Effector memory CD4-positive, alpha-beta T cell (primary cell): ENCODE measurements at places on chromosomes 2 and 18.

DNA sequence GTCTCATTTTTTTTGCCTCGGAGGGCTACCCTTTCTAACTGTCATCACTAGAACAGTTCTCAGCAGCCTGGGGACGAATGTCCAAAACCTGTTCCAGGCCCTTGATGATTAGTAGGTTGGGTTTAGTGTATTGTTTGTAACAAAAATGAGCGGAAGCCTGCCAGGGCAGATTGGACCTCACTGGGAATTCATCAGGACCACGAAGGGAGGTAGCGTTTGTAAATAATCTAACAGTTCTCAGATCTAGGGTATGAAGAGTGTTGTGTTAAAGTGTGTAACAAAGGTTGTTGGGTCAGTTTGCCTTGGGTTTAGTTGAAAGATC, 799 bp downstream of the CEP68 start:
- no peak for DNase-seq

DNA sequence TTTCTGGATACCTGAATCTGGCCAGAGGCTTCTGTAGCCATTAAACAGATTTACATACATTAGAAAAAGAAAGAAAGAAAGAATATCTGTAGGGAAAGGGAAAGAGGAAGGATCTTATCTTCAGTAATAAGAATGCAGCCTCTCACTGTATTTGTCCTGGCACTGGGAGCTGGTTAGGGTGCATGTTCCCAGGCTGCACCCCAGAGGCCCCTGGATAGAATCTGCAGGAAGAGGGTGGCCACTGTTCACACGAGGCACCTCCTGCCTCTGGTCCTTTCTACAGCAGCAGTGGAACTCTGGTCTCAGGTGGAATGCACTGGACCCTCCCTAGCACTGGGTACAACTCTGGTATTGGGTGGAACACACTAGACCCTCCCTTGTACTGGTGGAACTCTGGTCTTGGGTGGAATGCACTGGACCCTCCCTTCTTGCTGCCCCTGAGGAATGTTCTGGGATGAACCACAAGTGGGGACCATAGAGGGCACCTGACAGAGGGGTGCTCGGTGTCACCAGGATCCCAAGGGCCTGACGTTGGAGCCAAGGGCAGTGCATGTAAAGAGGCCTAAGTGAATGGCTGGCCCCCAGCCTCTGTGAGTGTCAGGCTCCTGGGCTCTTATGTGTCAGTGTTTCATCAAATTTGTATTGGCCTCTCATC, 27.4 kb upstream of the PXDN start:
- no peak for DNase-seq

DNA sequence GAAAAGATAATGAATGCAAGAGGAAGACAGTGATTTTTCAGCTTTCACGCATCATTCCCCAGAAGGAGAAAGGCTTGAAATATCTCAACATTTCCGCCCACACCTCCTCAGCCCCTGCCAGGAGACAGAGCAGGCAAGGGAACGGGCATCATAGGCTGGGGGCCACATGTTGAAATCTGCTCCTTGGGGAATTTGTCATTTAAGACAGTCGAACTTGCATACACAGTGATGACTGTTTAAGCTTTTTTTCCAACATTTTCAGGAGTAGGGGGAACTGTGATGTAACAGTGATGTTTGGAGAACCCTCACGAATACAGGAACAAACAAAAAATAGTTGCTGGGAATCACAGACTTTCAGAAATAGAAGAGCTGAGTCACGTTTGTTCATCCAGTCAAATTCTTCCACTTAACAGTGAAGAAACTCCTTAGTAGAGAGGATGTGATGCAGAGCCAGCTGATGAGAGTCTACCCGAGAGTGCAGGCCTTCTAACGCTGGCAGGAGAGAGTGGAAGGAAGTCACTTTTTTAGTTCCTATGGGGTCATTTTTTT, 266.8 kb downstream of the ALPK2 start:
- no peak for DNase-seq

GRCh38 chr2:120747706-120748105, 12.0 kb downstream of the GLI2 start:
- DNase-seq: no peak

- DNase-seq: no peak
These were observed 111.0 kb downstream of the RBM43 start for GRCh38 chr2:151150331-151151320.

DNA sequence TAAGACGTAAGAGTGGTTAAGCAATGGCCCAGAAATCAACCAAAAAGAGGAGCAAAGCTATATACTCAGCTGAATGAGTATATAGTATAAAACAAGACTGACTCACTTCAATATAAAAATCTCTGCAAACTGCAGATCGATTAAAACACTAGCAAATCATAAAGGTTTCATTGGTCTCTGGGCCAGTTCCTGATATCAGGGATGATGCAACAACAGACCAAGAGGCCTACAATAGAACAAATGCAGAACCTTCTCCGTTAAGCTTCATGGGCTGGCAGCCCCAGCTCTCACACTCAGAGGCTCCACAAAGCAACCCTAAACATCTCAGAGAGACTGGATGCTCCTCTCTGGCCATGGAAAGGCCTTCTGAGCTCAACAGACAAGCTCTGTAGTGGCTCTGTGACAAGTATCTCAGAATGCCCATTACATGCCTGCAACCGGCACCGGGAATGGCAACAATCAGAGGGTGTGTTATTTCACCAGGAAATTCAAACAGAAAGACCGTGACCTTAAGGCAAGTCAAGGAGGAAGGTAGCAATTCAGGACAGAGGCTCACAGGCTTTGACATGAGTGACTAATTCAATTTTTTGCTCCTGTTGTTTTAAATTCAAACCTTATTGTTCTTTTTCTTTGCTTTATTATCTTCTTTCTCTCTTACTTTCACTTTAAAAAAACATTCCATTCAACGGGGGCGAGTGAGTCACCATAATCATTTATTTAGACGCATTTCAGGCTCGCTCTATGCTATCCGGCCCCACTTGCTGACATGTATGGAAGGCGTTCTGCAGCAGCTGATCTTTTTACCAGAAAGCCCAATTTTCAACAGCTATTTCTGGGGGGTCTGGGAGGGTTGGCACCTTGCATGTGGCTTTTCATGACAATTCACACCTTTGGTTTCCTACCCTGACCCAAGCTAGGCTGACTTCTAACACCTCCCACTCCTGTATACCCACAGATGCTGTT, 15.1 kb downstream of the CYRIA start:
- no peak for DNase-seq

DNA sequence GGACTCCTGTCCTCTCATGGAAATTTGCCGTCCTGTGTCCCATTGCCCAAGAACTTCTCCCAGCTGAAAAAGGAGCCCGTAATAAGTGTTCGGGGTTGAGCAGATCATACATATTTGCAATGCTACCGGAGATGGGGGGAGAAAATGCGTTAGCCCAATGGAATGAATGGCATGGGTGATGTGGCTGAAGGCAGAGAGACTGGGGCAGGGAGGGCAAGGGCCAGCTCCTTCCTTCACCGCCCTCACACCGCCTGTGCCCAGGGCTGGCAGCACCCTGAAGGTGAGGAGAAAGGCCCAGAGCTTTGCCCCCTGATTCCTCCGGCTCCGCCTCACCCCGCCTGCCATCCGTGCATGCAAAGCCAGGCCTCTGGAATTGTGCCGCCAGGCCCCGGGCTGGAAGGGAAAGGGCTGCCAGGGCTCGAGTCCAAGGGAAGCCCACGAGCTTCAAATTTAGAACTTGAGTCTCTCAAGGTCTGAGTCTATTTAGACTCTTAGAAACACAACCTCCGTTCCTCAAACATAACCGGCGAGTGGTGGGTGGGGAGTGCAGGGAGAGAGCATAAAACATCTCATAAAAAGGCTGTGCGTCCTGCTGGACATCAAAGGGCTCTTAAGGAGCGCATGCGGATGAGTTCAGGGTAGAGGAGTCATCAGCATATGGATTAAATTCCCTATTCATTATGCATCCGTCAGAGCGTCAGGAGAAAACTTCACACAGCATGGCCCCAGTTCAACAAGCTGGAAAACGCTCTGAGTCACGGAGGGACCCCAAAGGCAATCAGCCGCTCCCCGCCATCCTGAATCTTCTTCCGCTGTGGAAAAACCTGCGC, 121.7 kb upstream of the GLI2 start:
- DNase-seq: no peak

- no peak for DNase-seq
These were observed 162.4 kb downstream of the SMAD7 start for GRCh38 chr18:48788373-48788772.

DNA sequence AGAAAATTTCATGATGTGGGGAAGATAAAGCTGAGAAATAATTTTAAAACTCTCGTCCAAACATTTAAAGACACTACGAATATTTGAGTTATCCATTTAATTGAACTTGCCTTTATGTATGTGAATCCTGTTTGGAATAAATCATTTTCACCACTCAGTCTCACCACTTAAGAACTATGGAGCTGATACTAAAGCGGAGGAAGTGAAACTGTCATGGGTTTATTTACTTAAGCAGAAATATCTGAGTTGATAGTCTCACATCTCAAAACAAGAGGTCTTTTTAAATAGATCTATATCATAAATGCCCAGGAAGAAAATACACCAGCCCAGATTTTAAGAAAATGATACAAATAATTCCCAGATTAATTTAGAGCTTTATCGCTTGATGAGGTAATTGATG, 532.4 kb downstream of the ZNF804A start:
- DNase-seq: no peak

DNA sequence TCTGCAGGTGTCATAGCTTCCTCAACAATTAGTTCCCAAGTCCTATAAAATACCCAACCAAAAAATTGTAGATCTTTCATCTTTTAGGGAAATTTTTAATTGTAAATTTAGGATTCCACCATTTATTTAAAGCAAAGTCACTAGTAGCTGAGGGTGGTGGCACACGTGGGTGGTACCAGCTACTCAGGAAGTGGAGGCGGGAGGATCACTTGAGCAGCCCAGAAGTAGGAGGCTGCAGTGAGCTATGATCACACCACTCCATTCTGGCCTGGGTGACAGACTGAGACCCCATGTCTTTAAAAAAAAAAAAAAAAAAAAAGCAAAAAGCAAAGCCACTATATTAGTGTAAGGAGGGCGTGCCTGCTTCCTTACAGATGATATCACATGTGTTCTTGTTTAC, 60.3 kb upstream of the GREB1L start:
- no peak for DNase-seq

GRCh38 chr18:11651899-11652298, 37.2 kb upstream of the GNAL start:
- no peak for DNase-seq

GRCh38 chr2:241865957-241866789, 3.4 kb upstream of the RTP5 start:
- DNase-seq: no peak

GRCh38 chr18:6370410-6370809, 44.3 kb downstream of the L3MBTL4 start:
- no peak for DNase-seq

DNA sequence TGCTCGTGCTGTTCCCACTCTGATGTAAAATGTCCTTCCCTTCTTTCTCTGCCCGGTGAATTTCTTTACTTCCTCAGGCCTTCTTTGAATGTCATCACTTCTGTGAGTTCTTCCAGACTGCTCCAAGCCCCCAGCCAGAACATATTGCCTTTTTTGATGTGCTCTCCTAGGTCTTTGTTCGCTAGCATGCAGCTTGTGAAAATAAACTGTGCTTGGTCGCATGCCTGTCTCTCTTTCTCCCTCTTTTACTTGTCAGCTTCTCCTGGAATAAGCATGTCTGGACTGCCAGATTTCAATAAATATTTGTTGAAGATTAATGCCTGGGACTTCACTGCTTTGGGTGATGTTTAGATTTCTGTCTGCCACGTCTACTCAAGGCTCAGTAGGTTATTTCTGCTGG, 82.7 kb upstream of the ARHGAP28 start:
- DNase-seq: no peak

DNA sequence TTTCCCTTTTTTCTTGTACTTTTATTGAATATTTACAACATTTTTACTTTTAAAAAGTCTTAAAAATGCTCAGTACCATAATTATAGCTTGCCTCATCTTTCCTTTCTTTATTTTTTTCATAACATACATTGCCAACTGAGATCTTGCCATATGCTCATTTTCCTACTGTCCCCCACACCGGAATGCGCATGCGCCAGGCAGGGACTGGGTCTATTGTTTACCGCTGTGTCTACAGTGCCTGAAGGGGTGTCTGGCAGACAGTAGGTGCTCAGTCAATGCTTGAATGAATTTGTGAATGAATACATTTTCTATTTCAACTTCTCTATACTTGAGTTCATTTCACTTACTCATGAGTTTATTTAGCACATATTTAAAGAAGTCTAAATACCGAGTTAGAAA, 158.0 kb downstream of the CYP26B1 start:
- DNase-seq: no peak

DNA sequence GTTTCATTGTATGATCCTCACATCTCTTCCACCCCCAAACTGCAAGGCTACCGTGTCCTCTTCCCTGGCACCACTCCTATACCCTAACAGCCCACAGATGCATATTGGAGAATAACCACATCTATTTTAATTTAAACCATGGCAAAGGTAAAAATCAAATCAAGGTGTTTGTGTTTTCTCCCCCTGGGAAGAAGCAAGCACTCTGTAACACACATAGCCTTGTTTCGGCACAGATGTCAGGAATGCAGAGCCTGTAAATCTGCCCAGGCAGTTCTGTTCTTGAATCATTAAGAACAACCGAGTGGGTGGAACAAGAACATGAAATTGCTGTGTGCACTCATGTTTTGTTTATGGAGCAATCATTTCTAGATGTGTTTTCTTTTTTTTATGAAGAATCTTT, 6.8 kb upstream of the COX7A2L start:
- no peak for DNase-seq

GRCh38 chr2:43057026-43057741, 169.2 kb downstream of the ZFP36L2 start:
- DNase-seq: no peak

- no peak for DNase-seq
These were observed 66.3 kb downstream of the RND3 start for GRCh38 chr2:150421126-150421651.

DNA sequence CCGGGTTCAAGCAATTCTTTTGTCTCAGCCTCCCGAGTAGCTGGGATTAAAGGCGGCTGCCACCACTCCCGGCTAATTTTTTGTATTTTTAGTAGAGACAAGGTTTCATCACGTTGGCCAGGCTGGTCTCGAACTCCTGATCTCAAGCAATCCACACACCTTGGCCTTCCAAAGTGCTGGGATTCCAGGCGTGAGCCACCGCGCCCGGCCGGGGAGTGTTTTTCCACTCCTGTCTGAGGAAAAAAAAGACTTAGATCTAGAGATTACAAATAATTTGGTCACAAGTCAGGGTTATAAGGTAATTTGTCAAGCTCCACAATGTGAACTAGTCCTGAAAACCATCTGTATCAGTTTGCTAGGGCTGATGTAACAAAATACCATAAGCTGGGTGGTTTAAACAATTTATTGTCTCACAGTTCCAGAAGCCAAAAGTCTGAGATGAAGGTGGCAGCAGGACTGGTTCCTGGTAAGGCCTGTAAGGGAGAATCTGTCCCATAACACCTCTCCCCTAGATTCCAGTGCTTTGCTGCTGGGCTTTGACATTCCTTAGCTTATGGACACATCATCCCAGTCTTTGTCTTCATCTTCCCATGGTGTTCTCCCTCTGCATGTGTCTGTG, 40.7 kb upstream of the SP3 start:
- no peak for DNase-seq

DNA sequence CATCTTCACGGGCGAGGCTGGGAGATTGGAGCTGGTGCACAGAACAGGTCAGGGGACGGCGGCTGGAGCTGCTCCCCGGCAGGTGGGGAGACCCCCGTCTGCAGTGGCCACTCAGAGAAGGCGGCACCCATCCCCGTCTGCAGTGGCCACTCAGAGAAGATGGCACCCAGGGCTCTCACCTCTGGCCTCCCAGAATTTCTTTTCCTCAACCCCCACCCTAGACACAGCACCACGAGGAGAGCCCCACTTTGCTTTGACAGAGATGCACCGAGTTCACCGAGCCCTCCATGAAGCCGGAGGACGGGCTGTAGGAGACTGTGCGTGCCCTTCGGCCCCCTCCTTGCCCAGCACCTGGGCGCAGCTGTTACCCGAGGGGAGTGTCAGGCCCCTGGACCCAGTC, 201.6 kb upstream of the SALL3 start:
- DNase-seq: no peak
